ENCODE measurements at places on chromosomes 3 and 15.

GRCh38 chr3:134690226-134690625 is 39.4 kb upstream of the KY start:
- no peak for DNase-seq

DNA sequence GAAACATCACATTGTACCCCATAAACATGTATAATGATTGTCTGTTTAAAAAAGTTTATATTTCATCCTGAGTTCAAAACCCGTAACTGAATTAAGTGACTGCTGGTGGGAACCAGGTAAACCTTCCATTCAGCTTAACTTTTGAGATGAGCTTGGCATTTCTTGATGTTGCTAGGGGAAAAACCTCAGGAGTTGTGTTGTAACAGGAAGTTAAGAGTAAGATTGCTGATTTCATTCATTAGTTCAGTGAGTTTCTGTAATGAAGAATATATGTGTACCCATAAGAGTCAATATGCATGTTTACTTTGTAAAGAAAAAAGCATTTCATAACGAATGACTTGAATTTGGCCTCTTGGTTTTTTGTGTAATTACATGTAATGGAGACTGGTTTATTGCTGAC is 32.5 kb downstream of the CTSH start:
- no peak for DNase-seq

DNA sequence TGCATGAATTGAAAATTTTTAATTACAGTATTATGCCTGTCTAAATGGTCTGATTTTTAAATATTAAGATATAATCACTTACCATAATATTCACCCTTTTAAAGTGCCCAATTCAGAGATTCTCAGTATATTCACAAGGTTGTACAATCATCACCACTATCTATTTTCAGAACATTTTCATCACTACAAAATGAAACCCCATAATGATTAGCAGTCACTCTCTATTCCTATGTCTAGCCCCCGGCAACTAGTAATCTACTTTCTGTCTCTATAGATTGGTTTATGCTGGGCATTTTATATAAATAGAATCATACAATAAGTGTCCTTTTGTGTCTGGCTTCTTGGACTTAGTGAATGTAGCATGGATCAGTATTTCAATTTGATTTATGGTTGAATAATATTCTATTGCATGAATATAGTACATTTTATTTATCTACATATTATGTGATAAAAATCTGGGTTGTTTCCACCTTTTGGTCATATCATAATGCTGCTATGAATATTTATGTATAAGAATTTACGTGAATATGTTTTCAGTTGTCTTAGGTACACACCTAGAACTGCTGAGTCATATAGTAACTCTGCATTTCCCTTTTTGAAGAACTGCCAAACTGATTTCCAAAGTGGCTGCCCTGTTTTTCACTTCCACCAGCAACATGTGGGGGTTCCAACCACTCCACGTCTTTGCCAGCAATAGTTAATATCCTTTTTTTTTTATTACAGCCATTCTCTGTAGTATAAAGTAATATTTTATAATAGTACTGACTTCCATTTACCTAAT is 485.7 kb upstream of the ZNF385D start:
- DNase-seq = no peak

- no peak for DNase-seq
Observed at GRCh38 chr3:169790219-169790618, 17.0 kb downstream of the MYNN start.

DNA sequence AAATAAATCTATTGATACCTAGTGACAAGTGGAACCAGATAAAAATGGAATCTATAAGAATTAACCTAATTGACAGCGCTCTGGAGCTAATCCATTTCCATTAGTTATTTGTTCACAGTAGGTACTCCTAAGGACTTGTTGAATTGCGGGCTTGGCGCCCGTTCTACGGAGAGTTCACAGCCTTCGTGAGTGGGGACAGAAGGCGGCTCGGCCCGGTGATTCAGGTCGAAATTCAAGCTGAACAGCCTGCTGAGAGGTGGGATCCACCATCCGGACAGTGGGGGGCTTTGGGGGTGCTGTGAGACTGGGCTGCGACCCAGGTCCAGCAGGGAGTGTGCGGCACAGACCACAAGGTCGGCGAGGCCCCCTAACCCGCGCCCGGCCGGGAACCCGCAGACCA is 779 bp upstream of the CTNNB1 start:
- DNase-seq = no peak
